Left lung (tissue), 14 donors: ENCODE measurements at places on chromosomes 4 and X.

- DNase-seq = no peak
These were observed 180.7 kb downstream of the PDGFC start for GRCh38 chr4:156790866-156791265.

GRCh38 chrX:38975368-38975942 is 174.2 kb downstream of the MID1IP1 start:
- no peak for DNase-seq

DNA sequence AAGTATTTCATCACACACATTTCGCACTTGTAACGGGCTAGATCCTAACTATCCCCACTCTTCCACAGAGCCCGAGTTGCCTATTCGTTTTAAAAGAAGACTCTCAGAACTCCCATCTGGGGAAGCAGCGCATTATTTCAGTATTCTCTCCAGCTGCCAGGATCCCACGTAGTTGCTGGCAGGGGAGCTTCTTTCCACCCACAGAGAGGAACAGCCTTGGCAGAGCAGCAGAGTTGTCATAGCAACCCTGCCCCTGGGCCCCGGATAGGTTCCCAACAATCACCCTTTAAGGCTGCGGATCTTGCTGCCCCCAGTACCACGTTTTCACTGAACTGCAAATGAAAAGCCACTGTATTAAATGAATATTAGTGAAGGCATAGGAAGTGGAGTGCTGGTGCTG is 106.7 kb downstream of the GPM6A start:
- no peak for DNase-seq

GRCh38 chr4:126790633-126791032 is 842.1 kb upstream of the INTU start:
- no peak for DNase-seq

DNA sequence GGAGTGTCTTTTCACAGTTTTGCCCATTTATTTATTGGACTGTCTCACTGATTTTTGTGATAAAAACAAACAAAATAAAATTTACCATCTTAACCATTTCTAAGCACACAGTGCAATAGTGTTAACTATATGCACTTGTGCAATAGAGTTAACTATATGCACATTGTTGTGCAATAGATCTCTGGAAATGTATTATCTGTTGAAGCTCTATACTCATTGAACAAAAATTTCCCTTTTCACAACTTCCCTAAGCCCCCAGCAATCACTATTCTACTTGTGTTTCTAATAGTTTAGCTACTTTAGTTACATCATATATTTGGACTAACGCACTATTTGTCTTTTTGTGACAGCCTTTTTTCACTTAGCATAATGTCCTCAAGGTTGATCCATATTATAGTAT is 59.7 kb upstream of the BEX4 start:
- no peak for DNase-seq

DNA sequence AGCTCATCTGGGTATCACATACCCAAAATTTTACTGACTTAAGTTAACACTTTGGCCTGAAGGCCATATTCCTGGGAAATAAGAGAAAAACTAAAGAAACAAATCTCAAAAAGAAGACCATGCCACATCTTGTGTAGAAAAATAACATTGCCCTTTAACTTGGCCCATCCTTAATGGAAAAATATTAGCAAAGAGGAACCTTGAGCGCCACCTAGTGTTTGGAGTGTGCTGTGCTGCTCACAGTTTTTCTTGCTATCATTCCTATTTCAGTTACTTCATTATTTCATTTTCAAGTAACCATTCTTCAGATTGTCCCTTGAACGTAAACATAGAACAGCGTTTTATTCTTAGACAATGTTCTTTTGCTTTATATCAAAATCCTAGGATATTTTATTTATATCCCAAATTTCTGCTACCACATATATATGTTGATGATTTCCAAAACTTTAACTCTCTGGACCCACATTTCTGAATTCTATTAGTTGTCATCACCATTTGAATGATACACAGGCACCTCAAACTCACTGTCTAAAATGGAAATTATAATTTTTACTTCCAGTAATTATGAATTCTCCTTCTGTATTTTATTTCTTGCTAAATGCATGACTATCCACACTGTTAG is 999.0 kb upstream of the ADGRL3 start:
- no peak for DNase-seq
